ENCODE measurements at places on chromosomes 12 and 14.

- DNase-seq, result no peak
Observed at GRCh38 chr12:119476951-119477350, 116.6 kb upstream of the TMEM233 start.

- no peak for DNase-seq
Observed at GRCh38 chr12:111585690-111586089, 13.4 kb downstream of the ATXN2 start.

- no peak for DNase-seq
Observed at GRCh38 chr14:85444635-85445034, 85.3 kb upstream of the FLRT2 start.

- DNase-seq, result no peak
Observed at GRCh38 chr14:87644689-87645088, 348.3 kb downstream of the GALC start.

DNA sequence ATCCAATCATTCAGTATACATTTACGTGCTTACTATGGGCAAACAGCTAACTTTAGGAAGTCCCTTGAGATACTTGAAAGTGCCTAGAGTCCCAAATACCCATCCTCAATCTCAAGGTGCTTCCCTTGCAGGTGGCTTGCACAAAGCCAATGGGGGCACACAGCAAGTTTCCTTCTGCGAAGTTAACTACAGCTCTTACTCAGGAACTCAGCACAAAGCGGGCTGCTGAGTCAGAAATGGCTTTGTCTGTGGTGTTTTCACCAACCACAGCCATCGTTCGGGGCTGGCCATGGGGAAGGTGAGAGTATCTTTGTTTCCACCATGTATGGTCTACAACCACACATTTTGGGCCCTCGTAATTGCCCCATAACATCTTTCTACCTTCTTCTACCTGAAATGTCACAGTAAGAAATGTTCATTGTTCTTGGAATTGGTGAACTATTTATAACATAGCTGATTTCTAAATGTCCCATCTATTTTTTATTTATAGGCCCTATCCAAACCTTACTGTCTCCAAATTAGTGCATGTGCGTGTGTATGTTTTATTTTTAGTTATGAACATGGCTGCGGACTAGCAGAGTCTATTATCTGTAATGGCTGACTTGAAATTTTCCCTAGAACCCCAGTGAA lies 13.9 kb downstream of the MFAP5 start:
- no peak for DNase-seq

DNA sequence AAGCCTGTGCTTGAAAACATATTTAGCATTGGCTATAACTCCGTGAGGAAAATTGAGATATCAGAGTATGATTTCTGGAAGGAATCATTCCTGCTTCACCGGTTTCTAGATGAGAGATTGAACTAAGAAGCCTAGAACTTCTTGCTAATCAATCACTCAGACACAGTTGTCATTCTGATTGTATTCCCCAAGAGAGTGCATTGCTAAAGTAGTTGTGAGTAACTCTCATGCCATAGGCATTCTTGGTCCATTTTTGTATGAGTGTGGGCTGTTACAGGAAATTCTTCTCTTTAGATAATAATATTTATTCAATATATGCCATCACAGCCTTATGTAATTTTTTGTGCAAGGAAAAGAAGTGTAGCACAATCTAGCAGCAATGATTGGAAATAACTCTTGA lies 893.3 kb upstream of the MDGA2 start:
- DNase-seq, result no peak

GRCh38 chr14:86902176-86902950 lies 1090.6 kb downstream of the GALC start:
- DNase-seq, result no peak

GRCh38 chr12:53063708-53064612 lies 14.1 kb downstream of the TNS2 start:
- DNase-seq, result no peak

DNA sequence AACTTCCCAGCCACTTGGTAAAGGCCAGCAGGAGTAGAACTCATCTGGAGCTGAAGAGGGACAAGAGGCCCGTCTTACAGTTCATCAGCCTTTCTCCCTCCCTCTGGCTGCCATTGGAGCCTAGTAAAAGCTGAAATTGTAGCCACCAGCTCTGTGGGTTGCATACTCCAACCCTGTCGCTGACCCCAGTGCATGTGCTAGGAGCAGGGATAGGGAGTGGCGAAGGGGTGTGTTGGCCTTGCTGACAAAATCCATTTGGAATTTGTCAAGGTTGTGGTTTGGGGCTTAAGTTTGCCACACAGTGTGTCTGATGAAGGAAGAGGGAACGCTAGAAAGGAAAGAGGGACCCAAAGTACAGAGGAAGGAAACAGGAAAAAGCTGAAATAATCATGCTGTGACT lies 4.0 kb upstream of the ARF3 start:
- no peak for DNase-seq

- DNase-seq, result no peak
Observed at GRCh38 chr12:114238808-114239207, 167.1 kb downstream of the TBX5 start.

GRCh38 chr12:103677341-103677740 lies 90.3 kb downstream of the STAB2 start:
- no peak for DNase-seq

GRCh38 chr12:8123124-8123912 lies at the start of gene CLEC4A:
CLEC4A (plus strand) TSS chr12:8123617; CDS start chr12:8123879, 262 bp downstream.
- no peak for DNase-seq

DNA sequence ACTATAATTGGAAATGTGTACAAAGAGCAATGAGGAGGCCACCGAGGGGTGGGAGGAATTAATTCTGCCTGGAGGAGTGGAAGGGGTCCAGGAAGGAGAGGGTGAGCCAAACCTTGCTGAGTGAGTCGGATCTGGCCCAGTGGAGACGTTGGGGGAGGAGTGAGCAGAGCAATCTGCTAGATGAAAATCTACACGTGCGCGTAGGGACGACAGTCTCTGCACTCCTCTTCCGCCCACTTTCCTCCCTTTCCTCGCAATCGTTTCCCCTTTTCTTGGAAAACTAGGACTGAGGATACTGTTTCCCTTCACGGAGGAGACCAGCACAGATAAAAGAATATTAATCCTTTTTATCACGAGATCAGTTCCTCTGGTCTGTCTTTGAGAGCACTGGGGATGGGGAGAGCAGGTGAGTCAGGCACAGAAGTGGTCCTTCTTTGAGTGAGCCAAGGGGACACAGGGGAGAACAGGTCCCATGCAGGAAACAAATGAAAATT lies 2.9 kb upstream of the NAB2 start:
- no peak for DNase-seq

GRCh38 chr14:93788543-93789227 lies 400 bp upstream of the PRIMA1 start:
- DNase-seq, result no peak

DNA sequence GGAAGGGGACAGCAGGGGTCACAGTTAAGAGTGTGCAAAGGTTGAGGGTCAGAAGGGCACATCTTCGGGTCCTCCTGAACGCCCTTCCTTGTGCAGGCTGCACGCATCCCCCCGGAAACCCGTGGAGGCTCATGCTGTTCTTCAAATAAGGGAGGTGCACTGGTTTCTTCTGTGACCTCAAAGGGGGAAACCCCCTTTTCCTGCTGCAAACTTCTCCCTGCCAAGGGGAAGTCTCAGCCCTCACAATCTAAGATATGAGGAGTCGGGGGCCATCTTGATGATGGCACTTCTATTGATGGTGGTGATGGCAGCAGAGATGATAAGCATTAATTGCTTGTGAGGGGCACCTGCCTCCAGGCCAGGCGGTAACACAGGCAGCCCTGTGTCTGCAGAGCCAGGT lies 40.0 kb downstream of the ISCA2 start:
- no peak for DNase-seq

DNA sequence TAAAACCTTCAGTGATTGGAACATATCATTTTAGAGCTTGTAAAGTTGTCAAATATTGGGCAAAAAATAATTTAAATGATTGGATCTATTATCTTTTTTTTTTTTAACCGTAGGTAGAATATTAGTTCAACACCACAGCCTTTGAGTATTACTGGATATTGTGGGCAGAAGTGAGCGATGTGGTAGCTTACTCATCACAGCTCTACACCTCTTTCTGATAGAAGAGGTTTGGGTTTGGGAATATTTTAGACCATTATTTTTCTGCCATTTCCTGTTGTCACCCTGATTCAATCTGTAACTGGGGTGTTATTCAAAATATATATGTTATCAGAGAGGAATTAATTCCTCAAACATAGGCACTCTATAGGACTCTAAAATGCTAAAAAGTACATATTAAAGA lies 34.8 kb upstream of the SLC38A2 start:
- DNase-seq, result no peak

DNA sequence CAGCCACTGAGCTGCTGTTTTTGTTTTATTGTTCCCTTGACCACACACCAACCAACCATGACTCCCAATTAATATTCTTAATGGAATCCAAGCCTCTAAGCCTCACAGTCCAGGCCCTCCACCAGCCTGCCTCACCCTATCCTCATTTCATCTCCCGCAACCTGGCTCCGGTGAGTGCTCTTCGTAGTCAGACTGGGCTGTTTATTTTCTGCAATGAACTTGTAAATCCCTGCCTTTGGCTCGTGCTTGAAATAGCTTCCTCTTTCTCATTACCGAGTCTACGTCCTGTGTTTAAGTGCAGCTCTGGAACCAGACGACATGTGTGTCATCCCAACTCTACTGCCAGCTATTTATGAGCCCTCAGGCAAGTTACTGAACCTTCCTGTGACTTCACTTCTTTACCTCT lies 12.4 kb upstream of the ETFBKMT start:
- no peak for DNase-seq
